Cardiac atrium fibroblast (primary cell): ENCODE measurements at places on chromosomes 16 and 17. TPM values are rescaled to one million over a fixed set of nuclear protein-coding genes. Genes with fewer than 3 reads are reported as not detected.

KLHL10 gene
- not detected in 2 replicates for total RNA-seq

VAC14 gene
- 20.0 and 21.1 TPM in 2 replicates for total RNA-seq

CAVIN1 gene
- total RNA-seq, result 781 and 918 TPM in 2 replicates

MYBBP1A gene
- total RNA-seq, result 63.2 and 72.3 TPM in 2 replicates

KRTAP4-6 gene
- not detected in 2 replicates for total RNA-seq

RASD1 gene
- 6.5 and 10.8 TPM in 2 replicates for total RNA-seq

AATF gene
- 22.7 and 36.0 TPM in 2 replicates for total RNA-seq

TBC1D3 gene
- 1.6 and 2.3 TPM in 2 replicates for total RNA-seq

TTC19 gene
- total RNA-seq, result 24.3 and 36.3 TPM in 2 replicates

SSTR5 gene
- 1.4 TPM in 1 of 2 replicates, not detected in the other for total RNA-seq

PTX4 gene
- total RNA-seq, result not detected in 2 replicates

SMIM36 gene
- total RNA-seq, result not detected in 2 replicates

TBC1D28 gene
- not detected in 2 replicates for total RNA-seq

CLEC10A gene
- not detected in 2 replicates for total RNA-seq

CTRB1 gene
- not detected in 2 replicates for total RNA-seq
